Activated naive CD8-positive, alpha-beta T cell treated with anti-CD3 and anti-CD28 coated beads for 36 hours (primary cell): ENCODE measurements at places on chromosomes 2 and 18. TPM values are rescaled to one million over a fixed set of nuclear protein-coding genes. Genes with fewer than 3 reads are reported as not detected.

GNAL gene
- not detected for total RNA-seq

DNAJC10 gene
- 55.4 TPM for total RNA-seq

AGXT gene
- not detected for total RNA-seq

DNA sequence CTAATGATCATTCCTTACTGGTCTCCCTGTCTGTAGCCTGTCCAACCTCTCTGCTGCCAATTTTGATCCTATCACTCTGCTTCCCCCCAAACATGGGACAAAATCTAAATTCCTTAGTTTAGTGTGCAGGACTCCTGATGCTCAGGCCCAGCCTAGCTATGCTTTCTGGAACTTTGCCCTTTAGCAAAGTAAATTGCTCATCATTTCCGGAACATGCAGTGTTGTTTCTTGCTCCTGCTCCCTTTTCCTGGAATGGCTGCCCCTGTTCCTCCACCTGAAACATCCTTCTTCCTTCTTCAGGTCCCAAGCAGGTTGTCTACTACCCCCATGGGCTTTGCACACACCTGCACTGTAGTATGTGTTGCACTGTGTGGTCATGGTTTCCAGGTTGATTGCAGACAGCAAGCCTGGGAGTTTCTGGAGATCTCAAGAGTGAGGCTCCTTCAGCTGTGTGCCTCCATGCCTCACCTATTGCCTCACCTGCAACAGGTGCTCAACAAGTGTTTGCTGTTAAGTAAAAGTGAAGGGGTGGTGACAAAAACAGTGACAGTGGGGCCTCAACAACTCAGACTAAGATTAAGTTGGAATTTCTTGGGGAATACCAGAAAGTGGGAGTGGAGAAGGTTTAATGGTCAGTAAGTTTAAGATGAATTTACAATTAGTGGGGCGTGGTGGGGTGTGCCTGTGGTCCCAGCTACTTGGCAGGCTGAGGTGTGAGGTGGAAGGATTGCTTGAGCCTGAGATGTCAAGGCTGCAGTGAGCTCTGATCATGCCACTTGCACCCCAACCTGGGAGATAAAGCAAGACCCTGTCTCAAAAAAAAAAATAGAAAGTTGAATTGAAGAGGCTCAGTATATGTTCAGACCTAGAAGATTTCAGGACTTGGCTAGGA, 120.0 kb downstream of the DNAH6 start:
- no peak overlapping the region for H3K4me3 ChIP-seq
- no peak overlapping the region for H3K27ac ChIP-seq
- DNase-seq: no peak
- H3K36me3 ChIP-seq: no peaks in the 10 kb centered on the region
- no peaks in the 10 kb centered on the region for H3K27me3 ChIP-seq

DNA sequence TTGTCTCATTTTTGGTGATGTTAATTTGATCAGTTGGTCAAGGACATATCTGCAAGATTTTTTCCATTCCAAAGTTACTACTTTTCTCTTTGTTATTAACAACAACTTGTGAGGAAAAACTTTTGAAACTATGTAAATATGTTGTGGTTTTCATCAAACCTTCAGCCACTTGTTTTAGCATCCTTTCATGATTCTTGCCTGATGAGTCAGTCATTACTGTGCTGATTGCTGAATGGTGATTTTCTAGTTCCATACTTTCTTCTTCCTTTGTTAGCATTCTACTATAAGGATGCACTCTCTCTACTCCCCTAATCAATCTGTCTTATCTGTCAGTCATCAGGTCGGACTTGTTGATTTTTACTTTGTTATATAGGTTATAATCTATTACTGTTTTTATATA, 10.9 kb downstream of the TMEM87B start:
- no peak for DNase-seq
- peak overlapping the region; percentile 68 for H3K27ac ChIP-seq
- no peaks in the 10 kb centered on the region for H3K27me3 ChIP-seq
- H3K4me3 ChIP-seq: no peak overlapping the region
- H3K36me3 ChIP-seq: peaks cover 86% of the 10 kb centered on the region

DNA sequence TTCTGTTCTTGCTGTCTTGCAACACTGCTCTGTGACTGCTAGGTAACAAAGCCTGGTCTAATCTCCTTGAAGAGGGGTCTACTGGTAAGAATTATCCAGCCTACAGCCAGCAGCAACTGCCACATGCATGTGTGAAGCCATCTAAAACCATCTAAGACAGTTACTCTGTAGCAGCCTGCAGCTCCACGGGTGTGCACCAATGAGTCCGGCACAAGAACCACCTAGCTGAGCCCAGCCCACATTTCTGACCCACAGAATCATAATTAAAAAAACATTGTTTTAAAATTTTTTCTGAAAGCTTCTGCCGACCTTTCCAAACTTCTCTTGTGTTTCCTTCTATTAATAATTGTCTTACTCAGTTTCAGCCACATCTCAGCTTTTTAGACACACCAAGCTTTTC, 102.8 kb downstream of the ZNF385B start:
- no peaks in the 10 kb centered on the region for H3K4me1 ChIP-seq
- H3K4me3 ChIP-seq: no peak overlapping the region
- H3K27ac ChIP-seq: no peak overlapping the region
- no peaks in the 10 kb centered on the region for H3K36me3 ChIP-seq
- no peak for DNase-seq

GRCh38 chr2:148238561-148238960, 217.7 kb downstream of the MBD5 start:
- H3K27ac ChIP-seq: no peak overlapping the region
- H3K4me1 ChIP-seq: no peaks in the 10 kb centered on the region
- no peaks in the 10 kb centered on the region for H3K27me3 ChIP-seq
- H3K4me3 ChIP-seq: no peak overlapping the region
- DNase-seq: no peak

GRCh38 chr18:24740829-24741228, 280.4 kb downstream of the HRH4 start:
- H3K4me3 ChIP-seq: no peak overlapping the region
- H3K27ac ChIP-seq: no peak overlapping the region
- H3K36me3 ChIP-seq: no peaks in the 10 kb centered on the region
- H3K4me1 ChIP-seq: no peaks in the 10 kb centered on the region
- no peaks in the 10 kb centered on the region for H3K27me3 ChIP-seq

- H3K4me1 ChIP-seq: peaks cover 59% of the 10 kb centered on the region
- DNase-seq: peak; percentile 80
- peak overlapping the region; percentile 98 for H3K27ac ChIP-seq
- no peaks in the 10 kb centered on the region for H3K27me3 ChIP-seq
These were observed 4.2 kb upstream of the SP100 start for GRCh38 chr2:230411570-230412370.
